ENCODE measurements at places on chromosomes 16 and 17. TPM values are rescaled to one million over a fixed set of nuclear protein-coding genes. Genes with fewer than 3 reads are reported as not detected.

- no peak overlapping the region for H3K4me3 ChIP-seq
- no peak overlapping the region for H3K27ac ChIP-seq
- no peak for DNase-seq
- peaks cover 89% of the 10 kb centered on the region for H3K27me3 ChIP-seq
- H3K36me3 ChIP-seq: no peaks in the 10 kb centered on the region
These were observed 1.6 kb downstream of the IGF2BP1 start for GRCh38 chr17:48998587-48999440.

GRCh38 chr17:5467416-5467815 is 1.4 kb downstream of the DHX33 start:
- H3K4me1 ChIP-seq: peaks cover 20% of the 10 kb centered on the region
- peak overlapping the region; percentile 93 for H3K4me3 ChIP-seq
- peaks cover 5% of the 10 kb centered on the region for H3K36me3 ChIP-seq
- DNase-seq: no peak
- no peaks in the 10 kb centered on the region for H3K27me3 ChIP-seq

Gene ELP5
- 36.3 TPM for total RNA-seq

DNA sequence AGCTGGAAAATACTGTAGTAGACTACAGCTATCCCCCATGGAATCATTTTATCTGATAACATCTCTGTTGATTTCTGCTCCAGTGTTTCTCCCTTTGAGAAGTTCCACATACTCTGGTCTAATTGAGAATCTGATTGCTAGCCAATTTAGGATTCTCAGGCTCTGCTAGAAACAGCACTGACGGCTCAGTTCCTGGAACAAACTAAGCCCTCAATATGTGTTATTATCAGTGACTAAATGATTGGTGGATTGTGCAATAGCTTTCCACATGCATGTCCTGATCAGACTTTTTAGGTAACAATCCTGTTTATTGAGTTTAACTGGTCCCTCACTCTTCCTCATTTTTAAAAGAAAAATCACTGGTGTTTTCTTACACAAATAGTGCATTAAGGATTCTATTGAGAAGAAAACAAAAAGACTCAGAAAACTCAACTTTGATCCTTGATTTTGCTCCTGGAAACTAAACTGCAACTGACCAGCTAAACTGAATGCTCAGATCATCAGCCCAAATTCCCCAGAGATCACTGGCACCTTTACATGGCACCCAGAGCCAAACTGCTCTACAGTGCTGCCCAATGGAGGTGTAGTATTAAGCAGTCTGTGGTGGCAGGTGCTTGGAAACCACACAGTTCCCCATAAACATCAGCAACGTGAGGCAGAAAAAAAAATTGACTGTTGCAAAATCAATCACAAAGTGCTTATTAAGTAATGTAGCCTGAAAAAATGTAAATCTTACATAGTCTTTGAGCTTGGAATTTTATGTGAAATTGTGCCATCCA is 423.7 kb downstream of the TOX3 start:
- H3K36me3 ChIP-seq: no peaks in the 10 kb centered on the region
- no peaks in the 10 kb centered on the region for H3K27me3 ChIP-seq
- no peaks in the 10 kb centered on the region for H3K4me1 ChIP-seq
- H3K4me3 ChIP-seq: no peak overlapping the region
- DNase-seq: no peak

GRCh38 chr16:47143677-47144558 is at the start of gene NETO2:
Gene NETO2, minus strand, starts transcription at chr16:47143945. Its CDS starts 333 bp downstream, at chr16:47143612.
- peak within 1 kb of the TSS; percentile 66 for H3K27ac ChIP-seq
- peak within 1 kb of the TSS; percentile 70 for H3K4me3 ChIP-seq
- peaks cover 7% of the 10 kb centered on the region for H3K27me3 ChIP-seq
- DNase-seq: peak; percentile 39

DNA sequence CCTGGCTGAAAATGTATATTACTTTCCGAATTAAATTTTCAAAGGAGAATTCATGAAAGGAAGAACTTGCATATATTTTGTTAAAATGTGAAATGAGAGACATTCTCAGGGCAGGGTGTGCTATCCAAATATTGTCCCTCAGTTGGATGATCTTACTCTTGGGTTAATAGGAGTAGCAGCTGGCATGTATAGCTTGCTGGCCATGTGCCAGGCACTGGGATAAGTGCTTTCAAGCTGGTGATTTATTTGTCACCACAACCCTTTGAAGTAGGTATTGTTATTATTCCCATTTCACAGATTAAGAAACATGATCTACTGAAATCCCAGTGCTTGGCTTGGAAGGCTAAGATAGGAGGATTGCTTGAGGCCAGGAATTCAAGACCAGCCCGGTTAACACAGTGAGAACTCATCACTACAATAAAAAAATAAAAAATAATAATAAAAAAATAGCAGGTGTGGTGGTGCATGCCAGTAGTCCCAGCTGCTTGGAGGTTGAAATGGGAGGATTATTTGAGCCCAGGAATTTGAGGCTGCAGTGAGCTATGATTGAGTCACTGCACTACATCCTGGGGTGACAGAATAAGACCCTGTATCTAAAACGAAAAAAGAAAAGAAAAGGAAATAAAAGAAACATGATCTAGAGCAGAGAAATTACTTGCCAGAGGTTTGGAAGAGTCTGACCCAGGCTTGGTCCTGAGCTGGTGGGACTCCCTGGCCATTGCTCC is 11.6 kb upstream of the MPHOSPH6 start:
- no peak overlapping the region for H3K27ac ChIP-seq
- no peak for DNase-seq
- H3K27me3 ChIP-seq: no peaks in the 10 kb centered on the region
- H3K4me1 ChIP-seq: peaks cover 10% of the 10 kb centered on the region

GRCh38 chr17:76268991-76269981 is 4.1 kb downstream of the UBALD2 start:
- peaks cover 2% of the 10 kb centered on the region for H3K36me3 ChIP-seq
- peaks cover 81% of the 10 kb centered on the region for H3K4me1 ChIP-seq
- no peaks in the 10 kb centered on the region for H3K27me3 ChIP-seq
- H3K4me3 ChIP-seq: peak overlapping the region; percentile 89
- DNase-seq: no peak

Gene MYH8
- not detected for total RNA-seq

DNA sequence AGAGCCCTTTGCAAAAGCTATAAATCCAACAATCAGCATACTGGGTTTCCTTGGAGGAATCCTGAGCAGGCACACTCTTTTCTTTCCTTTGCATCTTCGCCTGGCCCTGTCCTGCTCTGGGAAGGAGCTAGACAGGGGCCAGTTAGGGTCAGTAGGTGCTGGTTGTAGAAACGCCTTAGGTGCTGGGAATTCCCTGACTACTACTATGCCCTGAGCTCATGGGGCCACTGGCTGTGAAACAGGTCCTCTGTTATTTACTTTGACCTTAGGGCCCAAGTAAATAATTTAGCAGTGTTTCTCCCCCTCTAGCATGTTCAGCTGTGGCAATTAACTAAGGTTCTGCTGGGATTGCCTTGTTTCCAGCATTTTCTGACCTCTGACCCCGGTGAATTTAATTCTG is 15.8 kb upstream of the WSCD1 start:
- H3K4me3 ChIP-seq: no peak overlapping the region
- no peaks in the 10 kb centered on the region for H3K27me3 ChIP-seq
- no peak overlapping the region for H3K27ac ChIP-seq
- H3K36me3 ChIP-seq: no peaks in the 10 kb centered on the region

- no peaks in the 10 kb centered on the region for H3K36me3 ChIP-seq
- H3K27me3 ChIP-seq: no peaks in the 10 kb centered on the region
- H3K27ac ChIP-seq: no peak overlapping the region
These were observed 60.4 kb upstream of the GNG13 start for GRCh38 chr16:860891-861290.

DNA sequence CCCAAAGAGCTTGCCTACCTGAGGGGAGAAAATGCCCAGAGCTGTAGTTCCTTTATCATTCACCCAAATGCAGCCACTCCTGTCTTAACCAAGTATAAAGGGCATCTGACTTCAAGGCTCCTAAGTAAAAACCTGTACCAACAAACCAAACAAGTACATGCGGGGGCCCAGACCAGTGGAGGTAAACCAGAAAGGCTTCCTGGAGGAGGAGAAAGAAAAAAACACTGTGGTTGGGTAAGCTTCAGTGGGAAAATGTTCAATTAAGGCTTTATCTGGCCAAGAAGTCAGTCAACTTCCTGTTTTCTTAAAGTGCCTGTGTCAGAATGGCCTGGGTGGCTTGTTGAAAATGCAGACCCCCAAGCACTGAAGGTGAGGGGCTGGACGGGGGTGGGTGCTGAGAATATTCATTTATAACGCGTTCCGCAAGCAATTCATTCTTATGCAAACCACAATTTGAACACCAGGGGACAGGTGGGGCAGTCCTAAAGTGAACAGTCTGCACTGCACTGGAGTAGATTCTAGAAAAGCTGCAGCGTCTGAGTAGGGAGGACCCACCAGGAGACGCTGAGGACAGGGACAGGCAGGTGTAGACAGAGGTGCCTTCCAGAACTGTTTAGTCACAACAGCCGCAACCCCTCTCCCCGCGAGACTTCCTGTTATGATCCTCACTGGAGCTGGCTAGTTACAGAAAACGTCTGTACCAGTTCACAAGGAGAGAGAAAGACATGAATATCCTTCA is 467.1 kb downstream of the SOX9 start:
- peaks cover 15% of the 10 kb centered on the region for H3K27me3 ChIP-seq
- peaks cover 16% of the 10 kb centered on the region for H3K4me1 ChIP-seq
- no peaks in the 10 kb centered on the region for H3K36me3 ChIP-seq
- DNase-seq: no peak
- H3K4me3 ChIP-seq: peak overlapping the region; percentile 22

GRCh38 chr17:77218902-77219301 is 78.1 kb downstream of the SEC14L1 start:
- H3K27me3 ChIP-seq: no peaks in the 10 kb centered on the region
- peaks cover 10% of the 10 kb centered on the region for H3K4me1 ChIP-seq
- peaks cover 26% of the 10 kb centered on the region for H3K36me3 ChIP-seq
- no peak overlapping the region for H3K4me3 ChIP-seq

Gene ARHGAP23
- 30.4 TPM for total RNA-seq

Gene ZC3H7A
- total RNA-seq: 70.6 TPM

Gene SCGB1C2
- total RNA-seq: not detected

Gene CHP2
- total RNA-seq: not detected

DNA sequence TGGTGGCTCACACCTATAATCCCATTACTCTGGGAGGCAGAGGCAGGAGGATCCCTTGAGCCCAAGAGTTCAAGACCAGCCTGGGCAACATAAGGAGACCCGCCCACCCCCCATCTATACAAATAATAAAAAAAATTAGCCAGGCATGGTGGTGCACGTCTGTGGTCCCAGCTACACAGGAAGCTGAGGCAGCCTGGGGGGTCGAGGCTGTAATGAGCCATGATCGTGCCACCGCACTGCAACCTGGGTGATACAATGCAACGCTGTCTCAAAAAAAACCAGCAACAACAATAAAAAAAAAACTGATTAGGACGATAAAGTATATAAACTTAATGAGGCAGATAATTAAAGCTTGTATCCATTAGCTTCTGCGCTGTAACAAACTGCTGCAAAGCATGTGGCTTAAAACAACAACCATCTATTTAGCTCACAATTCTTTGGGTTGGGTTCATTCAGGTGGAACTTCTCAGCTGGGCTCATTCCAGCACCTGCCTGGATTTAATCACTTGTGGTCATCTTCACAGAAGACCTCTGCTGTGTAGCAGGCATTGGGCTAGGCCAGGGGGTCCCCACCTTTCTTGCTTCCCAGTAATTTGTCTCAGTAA is 45.8 kb downstream of the LCMT1 start:
- no peaks in the 10 kb centered on the region for H3K27me3 ChIP-seq
- no peak for DNase-seq
- H3K27ac ChIP-seq: no peak overlapping the region
- no peak overlapping the region for H3K4me3 ChIP-seq
- H3K36me3 ChIP-seq: peaks cover 48% of the 10 kb centered on the region

- H3K27ac ChIP-seq: peak overlapping the region; percentile 76
- H3K4me1 ChIP-seq: peaks cover 36% of the 10 kb centered on the region
- H3K4me3 ChIP-seq: no peak overlapping the region
These were observed 38.4 kb downstream of the ADCY7 start for GRCh38 chr16:50304467-50305440.

DNA sequence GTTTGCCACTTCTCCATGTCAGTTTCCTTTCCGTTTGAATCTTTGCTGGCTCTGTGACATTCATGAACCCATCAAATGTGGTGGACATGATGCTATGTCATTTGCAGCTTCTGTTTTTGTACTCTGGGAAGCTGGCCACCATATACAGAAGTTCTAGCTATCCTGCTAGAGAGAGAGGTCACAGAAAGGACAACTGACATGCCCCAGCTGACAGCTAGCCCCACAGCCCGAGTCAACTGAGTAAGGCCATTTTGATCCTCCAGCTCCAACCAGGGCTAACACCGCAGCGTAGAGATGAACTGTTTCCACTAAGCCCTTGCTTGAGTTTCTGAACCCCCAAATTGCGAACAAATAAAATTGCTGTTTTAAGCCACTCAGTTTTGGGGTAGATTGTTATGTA is 33.8 kb downstream of the CCDC42 start:
- no peaks in the 10 kb centered on the region for H3K36me3 ChIP-seq
- H3K4me1 ChIP-seq: no peaks in the 10 kb centered on the region
- H3K27ac ChIP-seq: no peak overlapping the region
- no peaks in the 10 kb centered on the region for H3K27me3 ChIP-seq
- DNase-seq: no peak

Gene PIRT
- not detected for total RNA-seq
